ENCODE measurements at places on chromosomes 2 and 18.

GRCh38 chr18:79625195-79625923 lies 54.2 kb upstream of the CTDP1 start:
- DNase-seq: no peak

DNA sequence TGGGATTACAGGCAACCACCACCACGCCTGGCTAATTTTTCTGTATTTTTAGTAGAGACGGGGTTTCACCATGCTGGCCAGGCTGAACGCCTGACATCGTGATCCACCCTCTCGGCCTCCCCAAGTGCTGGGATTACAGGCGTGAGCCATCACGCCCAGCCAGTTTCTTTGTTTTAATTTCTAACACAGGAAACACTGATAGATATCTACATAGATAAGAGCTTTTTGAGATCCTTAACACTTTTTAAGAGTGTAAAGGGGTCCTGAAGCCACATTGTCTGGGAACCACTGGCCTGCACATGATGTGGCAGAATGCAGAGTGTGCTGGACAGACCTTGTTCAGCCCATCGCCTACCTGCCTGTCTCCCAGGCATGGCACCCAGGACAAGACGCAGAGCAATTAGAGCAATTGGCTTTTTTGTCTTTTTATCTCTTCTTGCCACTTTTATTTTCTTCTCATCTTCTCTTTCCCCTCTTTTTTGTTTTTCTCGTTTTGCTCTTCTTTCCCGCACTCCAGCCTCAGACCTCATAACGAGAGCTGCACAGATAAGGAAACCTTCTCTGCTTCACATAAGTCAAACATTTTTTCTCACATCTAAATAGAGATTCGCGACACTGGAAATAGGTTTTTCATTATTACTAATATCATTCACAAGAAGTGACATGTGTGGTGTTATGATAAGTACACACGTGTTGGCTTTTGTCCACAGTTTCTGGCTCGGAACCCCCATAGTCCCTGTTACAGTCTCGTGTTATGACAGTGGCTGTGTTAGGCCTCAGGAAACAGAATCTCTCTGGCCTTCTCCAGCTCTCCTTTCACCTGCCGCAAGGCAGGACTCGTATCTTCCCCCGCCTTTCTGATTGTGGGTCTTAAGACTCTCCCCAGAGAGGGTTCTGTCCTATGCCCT lies 25.2 kb upstream of the GPR55 start:
- peak; percentile 19 for DNase-seq

DNA sequence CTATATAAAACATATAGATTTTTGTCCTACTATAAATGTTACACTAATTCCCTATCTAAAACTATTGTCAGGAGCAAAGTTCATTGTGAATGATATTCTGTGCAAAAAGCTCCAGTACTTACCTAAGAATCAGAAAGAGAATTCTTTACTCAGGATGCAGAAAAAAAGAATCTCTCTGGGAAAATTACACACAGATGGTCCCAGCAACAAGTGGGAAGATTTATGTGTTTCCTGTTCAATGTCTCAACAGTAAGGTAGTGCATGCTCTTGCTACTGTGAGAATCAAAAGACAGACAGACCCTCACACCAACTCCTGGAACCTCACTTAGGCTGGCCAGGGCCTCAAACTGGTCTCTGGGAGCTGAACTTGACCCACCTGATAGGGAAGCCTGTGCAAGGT lies 11.2 kb upstream of the NAPG start:
- DNase-seq: no peak

GRCh38 chr2:151091583-151091982 lies 170.1 kb downstream of the RBM43 start:
- no peak for DNase-seq

- no peak for DNase-seq
Measured at GRCh38 chr18:57644540-57644939, 22.9 kb upstream of the NARS1 start.

DNA sequence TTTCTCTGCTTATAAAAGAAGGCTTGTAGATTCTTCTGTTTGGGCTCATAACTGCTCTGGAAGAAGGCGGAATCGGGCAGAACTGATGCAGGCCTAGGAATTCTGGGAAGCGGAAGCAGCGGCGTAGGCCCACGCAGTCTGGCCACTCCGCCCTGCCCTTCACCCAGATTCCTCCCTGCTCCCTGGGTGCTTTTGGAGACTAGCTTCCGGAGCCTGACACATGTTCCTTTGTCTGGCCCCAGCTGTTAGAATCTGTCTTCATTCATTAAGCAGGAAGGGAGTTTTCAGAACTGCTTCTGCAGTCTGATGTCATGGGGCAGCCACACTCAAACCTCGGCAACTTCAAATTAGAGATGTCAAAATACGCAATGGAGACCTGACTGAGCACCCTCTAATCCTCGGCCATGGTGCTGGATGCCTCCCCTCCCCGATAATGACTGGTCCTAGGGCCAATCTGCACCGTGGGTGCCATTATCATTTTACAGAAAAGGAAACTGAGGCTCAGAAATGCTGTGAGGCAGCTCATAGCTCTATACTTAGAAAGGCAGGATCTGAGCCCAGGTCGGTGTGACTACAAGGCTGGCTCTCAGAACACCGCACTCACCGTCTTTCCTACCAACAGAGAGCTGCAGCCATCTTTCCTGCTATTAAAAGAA lies 275.7 kb downstream of the MYCN start:
- DNase-seq: no peak

DNA sequence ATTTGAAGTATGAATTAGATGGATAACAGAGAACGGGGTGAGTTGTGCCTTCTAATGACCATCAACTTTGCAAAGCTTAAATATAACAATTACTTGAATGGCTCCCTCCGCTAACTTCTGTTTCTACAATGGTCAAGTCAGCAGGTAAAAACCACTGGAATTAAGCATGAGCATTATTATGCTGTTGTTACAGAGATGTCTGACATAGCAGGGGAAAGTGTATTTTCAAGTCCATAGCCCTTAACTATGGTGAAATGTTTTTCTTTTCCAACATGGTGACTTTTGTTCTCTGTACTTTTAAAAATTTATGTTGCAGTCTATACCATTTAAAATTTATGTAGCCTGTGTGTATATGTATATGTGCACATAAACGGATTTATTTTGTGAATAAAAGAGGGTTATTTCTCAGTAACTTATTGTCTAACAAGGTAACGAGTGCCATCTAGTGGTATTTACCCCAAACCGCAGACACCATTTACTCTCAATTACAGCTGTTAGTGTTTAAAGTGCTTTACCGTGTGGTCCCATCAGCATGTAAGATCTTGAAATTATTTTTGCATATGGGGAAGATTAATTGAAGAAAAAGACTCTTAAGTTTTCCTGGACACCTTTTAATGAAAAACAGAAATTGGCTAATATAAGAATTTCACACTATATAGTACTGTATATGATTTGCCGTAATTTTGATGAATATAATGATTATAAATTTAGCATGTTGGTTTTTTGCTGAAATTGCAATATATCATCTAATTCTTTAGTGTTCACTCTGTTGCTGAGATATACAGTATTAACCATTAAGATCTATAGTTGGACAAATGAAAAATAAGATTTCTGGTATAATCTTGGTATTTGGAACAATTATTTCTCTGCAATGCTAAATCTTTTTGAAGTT lies 78.2 kb downstream of the UBE2E3 start:
- DNase-seq: no peak

GRCh38 chr2:79447463-79447862 lies 65.4 kb upstream of the CTNNA2 start:
- DNase-seq: no peak

- no peak for DNase-seq
Measured at GRCh38 chr2:39568561-39569006, 97.1 kb upstream of the TMEM178A start.

Measured in ascending aorta (tissue), 2 donors.